ENCODE measurements at places on chromosomes 16 and 17. TPM values are rescaled to one million over a fixed set of nuclear protein-coding genes. Genes with fewer than 3 reads are reported as not detected.
A peak's percentile ranks its signal among the peaks of the same experiment; 100 is the strongest.

Gene MRPL38
- total RNA-seq: 58.1 TPM

Gene TBC1D3H
- not detected for total RNA-seq

DNA sequence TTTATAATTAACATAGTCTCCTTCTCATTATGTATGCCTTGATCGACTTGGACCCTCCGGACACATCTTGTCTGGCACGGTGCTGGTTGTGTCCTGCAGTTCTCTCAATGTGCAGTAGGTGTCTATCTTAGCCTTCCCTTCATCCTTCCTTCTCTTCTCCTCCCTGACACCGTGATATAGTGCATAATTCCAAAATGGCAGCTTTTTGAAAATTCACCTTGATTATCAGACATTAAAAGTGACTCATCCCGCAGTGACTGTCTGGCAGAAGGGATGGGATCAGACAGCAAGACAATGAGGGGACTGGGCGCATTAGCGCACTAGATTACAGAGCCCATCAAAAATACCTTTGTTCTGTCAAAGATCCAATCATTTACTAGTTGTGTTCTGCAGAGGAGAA, 70.0 kb upstream of the PMFBP1 start:
- no peak overlapping the region for H3K27ac ChIP-seq
- no peaks in the 10 kb centered on the region for H3K4me1 ChIP-seq
- no peak for DNase-seq
- H3K27me3 ChIP-seq: no peaks in the 10 kb centered on the region
- H3K4me3 ChIP-seq: no peak overlapping the region

DNA sequence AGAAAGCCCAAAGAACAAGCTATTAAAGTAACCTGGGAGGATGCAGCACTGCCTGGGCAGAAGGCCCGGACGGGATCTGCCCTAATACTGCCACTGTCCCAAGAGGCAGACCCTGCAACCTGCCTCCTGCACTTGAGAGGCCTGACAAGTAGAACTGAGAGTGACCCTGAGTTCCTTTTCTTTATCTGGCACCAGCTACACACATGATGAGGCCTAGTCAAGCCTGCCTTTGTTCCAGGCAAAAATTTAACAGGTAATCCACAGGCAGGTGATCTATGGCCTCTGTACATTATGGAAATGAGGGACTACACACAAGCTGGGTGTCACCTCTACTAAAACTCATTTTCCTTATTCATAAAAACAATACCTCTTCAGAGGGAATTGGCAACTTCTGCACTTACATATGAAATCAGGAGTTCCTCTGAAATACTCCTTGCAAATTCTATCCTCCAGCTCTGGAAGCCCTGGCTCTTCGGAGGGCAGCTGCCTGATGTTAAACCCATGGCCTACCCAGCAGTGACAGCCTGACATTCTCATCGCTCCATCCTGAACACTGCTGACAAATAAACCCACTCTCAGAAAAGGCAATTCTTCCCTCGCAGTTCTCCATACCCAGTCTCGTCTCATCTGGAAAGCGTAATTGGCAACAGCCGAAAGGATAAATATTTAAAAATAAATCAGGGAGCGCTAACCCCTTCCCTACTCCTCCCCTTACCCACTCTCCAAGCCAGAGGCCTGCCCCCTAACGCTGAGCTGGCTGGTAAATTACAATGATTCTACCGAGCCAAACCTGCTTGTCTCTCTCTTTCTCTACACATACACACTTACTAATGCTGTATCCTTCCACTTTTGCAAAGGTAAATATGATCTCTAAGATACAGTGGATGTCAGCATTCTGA, 2.5 kb upstream of the ZFHX3 start:
- H3K27ac ChIP-seq: peak overlapping the region; percentile 19
- no peaks in the 10 kb centered on the region for H3K36me3 ChIP-seq
- H3K27me3 ChIP-seq: no peaks in the 10 kb centered on the region

GRCh38 chr16:51164574-51164973, 13.5 kb upstream of the SALL1 start:
- no peaks in the 10 kb centered on the region for H3K36me3 ChIP-seq
- H3K27me3 ChIP-seq: peaks cover 3% of the 10 kb centered on the region
- no peak overlapping the region for H3K27ac ChIP-seq
- no peak for DNase-seq
- no peaks in the 10 kb centered on the region for H3K4me1 ChIP-seq

Gene ZFPM1
- 20.4 TPM for total RNA-seq

Gene CDK3
- total RNA-seq: 1.9 TPM

Gene TUBD1
- total RNA-seq: 6.5 TPM

DNA sequence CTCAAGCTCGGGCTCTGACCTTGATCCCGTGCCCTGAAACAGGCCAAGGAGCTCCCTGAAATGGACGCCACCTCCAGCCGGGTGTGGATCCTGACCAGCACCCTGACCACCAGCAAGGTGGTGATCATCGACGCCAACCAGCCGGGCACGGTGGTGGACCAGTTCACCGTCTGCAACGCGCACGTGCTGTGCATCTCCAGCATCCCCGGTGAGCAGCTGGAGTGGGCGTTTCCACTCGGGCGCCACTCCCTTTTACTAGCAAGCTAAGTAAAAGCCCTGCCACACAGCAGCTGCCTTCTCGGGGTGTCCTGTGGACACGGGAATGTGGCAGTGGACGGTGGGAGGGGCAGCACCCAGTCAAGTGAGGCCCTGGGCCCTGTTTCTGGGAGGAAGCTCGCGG, 6.4 kb downstream of the NME3 start:
- H3K4me1 ChIP-seq: no peaks in the 10 kb centered on the region
- no peak overlapping the region for H3K4me3 ChIP-seq
- H3K36me3 ChIP-seq: peaks cover 64% of the 10 kb centered on the region
- no peaks in the 10 kb centered on the region for H3K27me3 ChIP-seq
- no peak for DNase-seq
- H3K27ac ChIP-seq: no peak overlapping the region

Gene PRSS8
- total RNA-seq: 35.3 TPM

Gene HP
- total RNA-seq: 1.2 TPM

DNA sequence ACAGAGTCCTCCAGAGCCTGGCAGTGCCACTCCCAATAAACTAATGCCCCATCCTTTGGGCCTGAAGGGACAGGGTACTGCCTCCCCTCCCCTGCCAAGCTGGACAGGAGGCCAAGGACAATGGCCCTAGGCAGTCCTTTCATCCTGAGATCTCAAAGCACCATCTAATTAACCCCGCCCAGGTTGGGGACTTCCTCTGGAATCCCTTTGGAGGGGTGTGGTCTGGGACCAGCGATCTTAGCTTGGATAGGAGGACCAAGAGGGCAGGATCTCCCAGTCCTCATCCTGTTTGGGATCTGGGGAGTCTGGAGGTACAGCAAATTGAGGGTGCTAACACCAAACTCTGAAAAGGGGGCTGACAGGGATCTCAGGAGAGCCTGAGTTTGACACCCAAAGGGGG, 18.2 kb upstream of the SP6 start:
- DNase-seq: no peak
- no peak overlapping the region for H3K4me3 ChIP-seq
- no peaks in the 10 kb centered on the region for H3K27me3 ChIP-seq

Gene CMTM4
- total RNA-seq: 31.7 TPM

Gene GPR142
- total RNA-seq: 0.56 TPM

Gene KRTAP1-1
- not detected for total RNA-seq

Gene GPR179
- total RNA-seq: 0.05 TPM

Gene ARHGDIG
- total RNA-seq: 51.8 TPM

DNA sequence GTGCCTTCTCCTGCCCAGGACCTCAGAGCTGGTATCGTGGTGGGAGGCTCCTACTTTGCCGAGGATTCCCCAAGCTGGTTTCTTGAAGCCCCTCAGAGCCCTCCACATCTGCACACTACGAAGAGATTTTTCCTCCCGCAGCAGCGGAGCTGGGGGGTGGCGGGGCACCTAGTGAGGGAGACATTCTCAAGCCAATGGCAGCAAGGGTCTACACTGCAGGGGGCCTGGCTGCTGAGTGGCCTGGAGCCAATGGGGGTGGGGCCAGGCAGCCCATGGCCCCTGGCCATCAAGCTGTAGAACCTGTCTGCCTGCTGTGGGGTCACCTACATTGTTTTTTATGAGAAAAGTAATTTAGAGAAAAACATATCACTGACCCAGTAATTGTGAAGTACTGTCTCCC, 5.0 kb downstream of the SLC26A11 start:
- H3K36me3 ChIP-seq: no peaks in the 10 kb centered on the region
- DNase-seq: peak; percentile 20
- H3K27me3 ChIP-seq: no peaks in the 10 kb centered on the region
- H3K4me1 ChIP-seq: peaks cover 2% of the 10 kb centered on the region
- no peak overlapping the region for H3K4me3 ChIP-seq

Gene SRRM2
- 448 TPM for total RNA-seq

Gene ESRP2
- 43.4 TPM for total RNA-seq

GRCh38 chr17:67628580-67629013, 89.1 kb upstream of the NOL11 start:
- no peak overlapping the region for H3K27ac ChIP-seq
- no peak overlapping the region for H3K4me3 ChIP-seq
- H3K36me3 ChIP-seq: no peaks in the 10 kb centered on the region
- H3K27me3 ChIP-seq: no peaks in the 10 kb centered on the region

- no peaks in the 10 kb centered on the region for H3K4me1 ChIP-seq
- no peak for DNase-seq
- H3K27me3 ChIP-seq: no peaks in the 10 kb centered on the region
- H3K4me3 ChIP-seq: no peak overlapping the region
- no peaks in the 10 kb centered on the region for H3K36me3 ChIP-seq
These were observed 180.7 kb downstream of the PARN start for GRCh38 chr16:14449334-14449733.

- no peak overlapping the region for H3K4me3 ChIP-seq
- H3K27ac ChIP-seq: no peak overlapping the region
- no peaks in the 10 kb centered on the region for H3K27me3 ChIP-seq
- no peaks in the 10 kb centered on the region for H3K4me1 ChIP-seq
- no peak for DNase-seq
These were observed 200.5 kb upstream of the CHMP6 start for GRCh38 chr17:80790981-80791742.

DNA sequence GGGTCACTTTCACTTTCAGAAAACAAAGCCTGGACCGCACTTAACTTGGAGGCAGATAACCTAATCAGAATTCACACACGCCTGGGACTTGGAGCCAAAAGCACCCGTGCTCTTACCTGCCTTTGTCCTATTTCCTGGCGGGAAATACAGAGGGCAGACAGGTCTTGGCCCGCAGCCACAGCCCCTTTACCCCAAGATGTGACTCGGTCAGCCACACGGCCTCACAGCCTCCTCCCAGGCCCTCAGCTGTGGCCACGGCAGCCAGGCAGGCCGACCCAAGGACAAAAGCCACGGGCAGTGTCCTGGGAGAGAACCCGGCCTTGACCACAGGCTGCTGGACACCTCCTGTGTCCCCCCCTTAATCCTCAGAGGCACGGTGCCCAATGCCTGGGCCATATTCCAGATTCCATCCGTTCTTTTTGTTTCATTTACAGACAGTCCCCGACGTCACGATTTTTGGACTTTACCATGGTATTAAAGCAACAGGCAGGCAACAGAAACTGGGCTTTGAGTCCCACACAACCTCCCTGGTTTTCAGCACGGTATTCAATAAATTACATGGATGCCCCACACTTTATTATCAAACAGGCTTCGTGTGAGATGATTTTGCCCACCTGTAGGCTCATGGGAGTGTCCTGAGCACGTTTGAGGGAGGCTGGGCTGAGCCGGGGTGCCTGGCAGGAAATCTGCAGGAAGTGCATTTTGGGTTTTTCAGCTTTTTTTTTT, 30.1 kb upstream of the GAA start:
- H3K4me3 ChIP-seq: peak overlapping the region; percentile 4
- H3K4me1 ChIP-seq: peaks cover 9% of the 10 kb centered on the region
- H3K27me3 ChIP-seq: no peaks in the 10 kb centered on the region

Gene TLCD3B
- 0.24 TPM for total RNA-seq

Gene SULT1A2
- 0.64 TPM for total RNA-seq
